ENCODE measurements at places on chromosomes 16 and 17.

DNA sequence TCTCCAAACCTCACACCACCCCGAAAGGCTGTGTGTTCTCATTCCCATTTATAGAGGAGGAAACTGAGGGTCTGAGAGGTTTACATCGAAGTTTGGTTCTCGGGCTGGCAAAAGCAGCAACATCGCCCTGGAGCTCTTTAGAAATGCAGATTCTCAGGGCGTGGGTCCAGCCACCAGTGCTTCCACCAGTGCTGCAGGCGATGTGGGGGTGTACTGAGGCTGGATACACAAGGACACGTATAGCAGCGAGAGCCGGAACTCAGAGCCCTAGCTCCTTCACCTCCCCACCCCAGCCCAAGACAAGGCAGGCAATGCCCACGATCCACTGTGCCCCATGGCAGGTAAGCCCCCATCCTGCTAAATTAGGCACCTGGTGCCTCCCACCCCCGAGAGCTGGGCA, 5.9 kb downstream of the GPRC5B start:
- no peak for DNase-seq

GRCh38 chr17:40345161-40345993, 19.2 kb downstream of the GJD3 start:
- DNase-seq = peak; percentile 81

GRCh38 chr17:40432864-40433528, 10.3 kb upstream of the IGFBP4 start:
- no peak for DNase-seq

- DNase-seq = no peak
Measured at GRCh38 chr17:8436844-8437171, 1.1 kb downstream of the NDEL1 start.

DNA sequence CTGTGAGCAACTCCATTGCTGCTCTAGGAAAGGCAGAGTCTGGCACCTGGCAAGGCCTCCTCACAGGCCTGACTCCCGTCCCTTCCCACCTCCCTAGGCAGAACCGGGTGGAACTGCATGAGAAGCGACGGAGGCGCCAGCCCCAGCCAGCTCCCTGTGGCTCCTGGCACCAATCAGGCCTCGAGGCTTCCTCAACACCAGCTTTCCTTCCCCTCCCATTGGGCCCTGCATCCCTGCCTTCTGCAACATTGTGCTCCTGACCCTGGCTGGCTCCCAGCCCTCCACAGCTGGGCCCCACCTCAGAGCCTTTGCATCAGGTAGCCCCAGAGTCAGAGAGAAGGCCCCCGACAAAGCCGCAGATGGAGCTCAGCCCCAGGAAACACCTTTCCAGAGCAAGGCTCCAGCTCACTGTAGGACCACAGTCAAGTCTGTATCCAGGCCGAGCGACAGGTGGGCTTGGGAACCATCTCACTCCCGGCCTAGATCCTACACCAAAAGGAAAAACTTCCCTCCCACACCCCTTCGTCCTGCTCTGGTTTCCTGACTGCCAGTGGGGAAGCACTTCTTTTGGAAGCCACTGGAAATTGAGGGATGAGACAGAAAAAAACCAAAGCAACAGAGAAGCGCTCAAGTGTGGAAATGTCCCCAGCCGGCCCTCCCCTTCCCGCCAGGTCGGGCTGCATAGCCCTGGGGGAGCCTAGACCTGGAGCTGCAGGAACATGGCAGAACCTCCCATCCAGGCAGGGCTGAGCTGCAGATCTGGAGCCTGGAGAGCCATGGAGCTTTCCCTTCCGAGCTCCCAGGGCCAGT, 31.0 kb downstream of the LRRC75A start:
- no peak for DNase-seq

DNA sequence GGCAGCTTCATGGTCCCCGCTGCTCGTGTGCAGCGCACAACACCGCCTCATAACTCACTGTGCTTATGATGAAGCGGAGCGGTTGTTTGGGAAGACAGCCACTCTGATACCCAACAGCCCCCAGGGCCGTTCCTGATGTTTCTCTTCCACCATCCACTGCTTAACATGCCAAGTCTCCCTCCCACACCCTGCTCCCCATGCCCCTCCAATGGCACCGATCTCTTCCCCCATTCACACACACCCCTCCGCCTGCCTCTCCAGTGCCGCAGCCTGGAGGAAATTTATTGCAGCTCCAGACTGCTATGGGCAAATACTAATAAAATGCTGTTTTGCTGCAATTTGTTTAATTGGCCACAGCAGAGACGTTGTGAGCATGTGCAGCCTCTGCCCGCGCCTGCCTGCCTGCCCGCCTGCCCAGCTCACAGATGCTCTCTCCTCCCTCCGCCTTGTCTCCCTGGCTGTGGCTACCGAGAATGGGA, 80.3 kb upstream of the LHX1 start:
- no peak for DNase-seq

DNA sequence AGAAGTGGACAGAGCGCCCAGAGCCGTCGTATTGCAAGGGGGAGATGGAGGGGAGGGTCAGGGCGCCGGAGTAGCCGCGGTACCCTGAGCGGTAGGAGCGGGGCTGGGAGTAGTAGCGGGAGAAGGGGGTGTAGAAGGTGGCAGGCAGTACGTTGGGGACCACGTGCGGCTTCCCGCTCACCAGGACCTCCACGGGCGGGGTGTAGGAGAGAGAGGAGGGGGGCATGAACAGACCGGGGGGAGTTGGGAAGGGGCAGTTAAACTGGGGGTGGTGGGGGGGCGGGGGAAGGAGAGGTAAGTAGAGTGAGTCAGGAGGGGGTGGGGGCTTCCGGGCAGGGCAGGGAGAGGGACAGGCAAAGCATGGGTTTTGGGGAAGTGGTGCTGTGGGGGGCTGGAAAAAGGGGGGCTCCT, 16.8 kb downstream of the ST6GALNAC2 start:
- DNase-seq = no peak

GRCh38 chr16:86059253-86060171, 160.6 kb downstream of the IRF8 start:
- no peak for DNase-seq

DNA sequence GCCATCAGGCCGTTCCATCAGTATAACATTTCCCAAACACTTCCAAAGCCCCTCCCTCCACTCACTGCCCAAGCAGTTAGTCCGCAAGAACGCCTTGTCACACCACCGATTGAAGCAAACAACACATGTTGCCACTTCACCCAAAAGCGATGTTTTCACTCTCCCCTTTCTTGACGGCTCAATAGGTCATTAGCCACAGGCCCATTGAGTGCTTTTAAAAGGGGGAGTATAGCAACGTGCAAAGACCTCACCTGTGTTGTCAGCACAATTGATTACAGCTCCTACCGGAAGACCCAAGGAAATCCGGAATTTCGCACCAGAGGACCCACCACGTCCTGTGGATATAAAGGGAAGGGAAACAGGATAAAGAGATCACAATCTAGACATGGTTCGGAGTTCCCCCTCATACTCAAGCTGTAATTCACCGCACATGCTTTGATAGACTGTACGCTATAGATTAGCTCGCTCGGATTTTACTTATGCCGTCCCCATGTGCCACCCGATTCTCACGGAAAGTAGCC, 690 bp downstream of the RPL23 start:
- no peak for DNase-seq

- no peak for DNase-seq
Measured at GRCh38 chr16:65116818-65117430, 4.9 kb downstream of the CDH11 start.

- no peak for DNase-seq
Measured at GRCh38 chr17:56678249-56679114, 85.0 kb downstream of the NOG start.

DNA sequence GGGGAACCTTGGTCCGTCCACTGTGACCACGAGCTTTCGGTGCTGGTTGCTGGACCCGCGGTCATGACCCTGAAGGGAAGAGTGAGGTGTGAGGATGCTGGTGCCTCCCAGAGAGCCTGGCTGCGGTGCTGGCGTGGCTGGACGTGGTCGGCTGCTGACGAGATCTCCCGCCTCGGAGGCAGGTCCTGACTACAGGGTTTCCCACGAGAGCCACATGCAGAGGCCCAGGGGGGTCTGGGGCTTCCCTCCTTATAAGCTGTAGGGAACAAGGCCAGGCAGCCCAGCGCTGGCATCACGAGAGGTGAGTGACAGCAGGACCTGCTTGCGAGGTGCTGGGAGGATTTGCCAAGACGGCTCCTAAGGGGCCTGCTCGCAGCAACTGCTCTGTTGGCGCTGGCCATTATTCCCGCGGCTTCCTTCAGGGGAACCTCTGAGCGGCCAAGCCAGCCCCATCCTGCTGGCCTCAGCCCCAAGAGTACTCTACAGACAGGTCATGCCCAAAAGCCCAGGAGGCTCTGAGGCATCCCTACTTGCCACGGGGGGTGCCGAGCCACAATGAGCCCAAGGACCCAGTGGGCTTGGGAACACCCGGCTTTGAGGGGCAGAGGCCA, 134.8 kb downstream of the FOXL1 start:
- DNase-seq = no peak

DNA sequence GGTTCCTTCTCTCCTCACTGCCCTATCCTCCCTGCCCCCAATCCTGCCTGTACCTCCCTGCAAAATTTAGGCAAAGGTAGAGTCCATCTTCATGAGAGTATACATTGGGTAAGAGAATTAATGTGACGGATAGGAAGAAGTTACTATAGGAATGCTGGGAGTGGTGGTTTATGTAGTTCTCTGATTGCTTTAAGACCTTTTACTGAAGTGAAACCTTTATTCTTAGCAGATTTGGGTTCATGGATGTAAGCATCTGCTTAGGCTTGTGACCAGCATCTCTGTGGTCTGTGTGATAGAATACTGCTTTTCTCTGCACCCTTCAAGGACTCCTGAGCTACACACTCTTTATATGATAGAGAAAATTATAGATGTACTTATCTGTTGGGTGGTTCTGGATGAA, 127.3 kb downstream of the PRKCA start:
- DNase-seq = no peak

- DNase-seq = peak; percentile 54
Measured at GRCh38 chr16:4115209-4115948, 863 bp downstream of the ADCY9 start.

- no peak for DNase-seq
Measured at GRCh38 chr17:14594690-14595089, 293.8 kb downstream of the HS3ST3B1 start.

DNA sequence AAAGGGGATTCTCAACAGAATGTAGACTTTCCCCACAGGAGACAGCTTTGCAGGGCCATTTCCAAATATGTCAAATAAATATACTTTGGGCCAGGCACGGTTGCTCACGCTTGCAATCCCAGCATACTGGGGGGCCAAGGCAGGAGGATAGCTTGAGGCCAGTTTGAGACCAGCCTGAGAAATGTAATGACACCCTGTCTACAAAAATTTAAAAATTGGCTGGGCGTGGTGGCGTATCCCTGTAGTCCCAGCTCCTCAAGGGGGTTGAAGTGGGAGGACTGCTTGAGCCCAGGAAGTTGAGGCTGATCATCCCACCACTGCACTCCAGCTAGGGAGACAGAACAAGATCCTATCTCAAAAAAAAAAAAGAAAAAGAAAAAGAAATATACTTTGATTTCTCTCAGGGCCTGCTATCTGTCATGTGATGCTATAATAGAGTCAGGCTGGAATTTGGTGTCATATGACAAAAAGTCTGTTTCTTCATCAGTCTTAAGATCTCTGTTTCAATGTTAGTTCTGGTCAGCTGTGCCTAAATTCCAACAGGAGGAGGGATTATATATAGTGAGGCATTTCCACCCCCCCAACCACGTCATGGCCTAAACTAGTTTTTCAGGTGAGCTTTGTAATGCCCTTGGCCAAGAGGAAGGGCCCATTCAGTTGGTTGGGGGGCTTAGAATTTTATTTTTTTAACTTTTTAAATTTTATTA, 4.3 kb upstream of the ZDHHC7 start:
- no peak for DNase-seq

- no peak for DNase-seq
Measured at GRCh38 chr17:65685110-65685509, 123.7 kb upstream of the AXIN2 start.

DNA sequence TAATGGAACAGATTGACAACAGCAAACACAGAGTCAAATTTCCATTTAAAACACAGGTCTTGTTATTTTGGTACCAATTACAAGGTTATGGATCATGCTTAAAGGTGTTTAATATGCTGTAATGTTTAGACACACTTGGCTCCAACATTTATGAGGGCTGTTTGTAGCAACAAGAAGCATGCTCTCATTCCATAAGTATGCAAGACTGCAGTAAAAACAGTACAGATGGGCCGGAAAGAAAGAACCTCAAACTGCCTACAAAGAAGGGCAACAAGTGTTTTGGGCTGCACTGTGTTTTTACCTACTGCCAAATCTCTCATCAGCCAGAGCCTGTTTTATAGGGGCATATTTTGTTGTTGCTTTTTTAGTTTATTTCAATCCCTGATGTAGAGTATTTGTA, 100.5 kb upstream of the HS3ST3A1 start:
- no peak for DNase-seq

DNA sequence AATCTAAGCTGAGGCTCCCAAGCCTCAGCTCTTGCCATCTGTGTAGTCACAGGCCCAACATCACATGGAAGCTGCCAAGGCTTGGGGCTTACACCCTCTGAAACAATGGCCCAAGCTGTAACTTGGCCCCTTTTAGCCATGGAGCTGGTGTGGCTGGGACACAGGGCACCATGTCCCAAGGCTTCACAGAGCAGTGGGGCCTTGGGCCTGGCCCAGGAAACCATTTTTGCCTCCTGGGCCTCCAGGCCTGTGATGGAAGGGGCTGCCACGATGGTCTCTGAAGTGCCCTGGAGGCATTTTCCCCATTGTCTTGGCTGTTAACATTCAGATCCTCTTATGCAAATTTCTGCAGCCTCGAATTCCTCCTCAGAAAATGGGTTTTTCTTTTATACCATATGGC, 952.3 kb upstream of the GOT2 start:
- no peak for DNase-seq

GRCh38 chr16:67995423-67995822, 3.9 kb downstream of the DPEP2 start:
- no peak for DNase-seq

GRCh38 chr16:46915483-46916025, 31.4 kb downstream of the GPT2 start:
- no peak for DNase-seq

GRCh38 chr16:65480281-65481091, 358.6 kb upstream of the CDH11 start:
- DNase-seq = no peak

DNA sequence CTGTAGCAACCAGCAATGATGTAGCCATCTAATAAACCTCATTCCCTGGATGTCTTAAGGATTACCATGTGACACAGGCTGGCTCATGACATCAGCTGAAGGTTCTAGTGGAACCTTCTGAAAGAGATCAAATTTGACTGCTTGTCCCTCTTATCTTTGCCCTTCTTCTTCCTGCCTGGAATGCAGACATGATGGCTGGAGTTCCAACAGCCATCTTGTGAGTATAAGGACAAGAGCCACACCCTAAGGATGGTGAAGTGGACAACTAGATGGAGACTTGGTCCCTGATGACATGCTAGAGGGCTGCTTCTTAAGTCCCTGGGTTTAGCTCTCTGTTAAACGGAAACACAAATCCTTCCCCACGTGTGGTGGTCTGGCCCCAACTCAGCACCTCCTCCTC, 37.6 kb downstream of the PLXDC1 start:
- DNase-seq = no peak

- no peak for DNase-seq
Measured at GRCh38 chr17:15934866-15935265, 10.1 kb upstream of the ADORA2B start.

DNA sequence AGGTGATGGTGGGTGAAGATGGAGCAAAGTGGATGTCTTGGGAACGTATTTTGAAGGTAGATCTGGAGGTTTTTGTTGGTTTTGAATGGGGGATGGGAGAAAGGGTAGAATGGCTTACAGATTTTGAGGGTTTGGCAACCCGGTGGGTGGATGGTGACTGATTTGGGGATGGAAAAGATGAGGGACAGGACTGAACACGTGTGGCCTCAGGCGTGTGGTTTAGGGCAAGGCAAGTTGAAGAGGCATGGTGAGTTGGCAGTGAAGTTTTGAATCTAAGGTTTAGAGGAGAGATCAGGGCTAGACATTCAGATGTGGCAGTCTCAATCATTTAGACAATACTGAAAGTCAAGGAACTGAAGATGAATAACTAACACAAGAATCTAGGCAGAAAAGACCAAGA, 5.0 kb upstream of the DCTPP1 start:
- DNase-seq = no peak
